ENCODE measurements at places on chromosomes 7 and 10.

DNA sequence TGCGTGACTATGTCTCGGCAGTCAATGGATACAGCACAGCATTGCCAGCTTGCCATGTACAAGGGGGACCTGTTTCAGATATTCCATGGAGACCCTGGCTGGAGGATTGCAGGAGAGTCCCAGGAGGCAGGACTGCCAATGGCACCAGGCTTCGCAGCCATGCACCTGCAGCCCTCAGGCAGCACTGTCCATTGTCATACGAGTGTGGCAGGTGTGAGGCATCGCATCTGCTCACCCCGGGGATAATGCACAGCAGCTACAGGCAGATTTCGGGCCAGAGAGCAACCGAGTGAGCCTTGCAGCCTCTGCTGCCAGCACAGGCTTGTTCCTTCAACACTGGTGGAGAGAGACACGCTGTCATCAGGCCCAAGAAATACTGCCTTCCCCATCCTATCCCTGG, 415.1 kb downstream of the PAXIP1 start:
- DNase-seq: no peak

DNA sequence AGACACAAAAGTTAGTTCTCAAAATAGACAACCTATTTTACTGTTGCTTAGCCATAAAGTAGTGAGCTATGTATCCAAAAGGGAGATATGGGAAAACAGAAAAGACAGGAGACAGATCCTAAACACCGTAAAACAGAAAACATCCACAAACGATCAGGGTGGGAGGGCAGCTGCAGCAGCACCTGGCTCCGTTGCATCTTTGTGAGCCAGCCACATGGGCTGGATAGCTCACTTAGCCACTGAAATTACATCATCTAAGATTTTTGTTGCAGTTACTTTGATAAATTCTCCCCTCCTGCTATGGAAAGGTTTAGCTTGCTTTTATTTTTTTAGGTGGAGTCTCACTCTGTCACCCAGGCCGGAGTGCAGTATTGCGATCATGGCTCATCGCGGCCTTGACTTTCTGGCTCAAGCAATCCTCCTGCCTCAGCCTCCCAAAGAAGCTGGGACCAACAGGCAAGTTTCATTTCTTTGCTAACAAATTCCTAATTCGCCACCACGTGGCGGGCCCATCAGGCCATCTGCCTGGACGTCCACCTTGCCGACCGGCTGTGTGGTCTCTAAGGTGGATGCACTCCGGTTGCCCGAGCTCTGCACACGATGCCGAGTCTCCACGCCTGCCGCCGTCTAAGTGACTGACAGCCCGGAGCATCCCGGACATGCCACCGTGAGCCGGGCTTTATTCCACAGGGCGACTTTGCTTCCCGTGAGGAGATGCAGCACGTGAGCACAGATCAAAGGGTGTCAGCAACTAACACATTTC, 159.8 kb downstream of the DIP2C start:
- no peak for DNase-seq

DNA sequence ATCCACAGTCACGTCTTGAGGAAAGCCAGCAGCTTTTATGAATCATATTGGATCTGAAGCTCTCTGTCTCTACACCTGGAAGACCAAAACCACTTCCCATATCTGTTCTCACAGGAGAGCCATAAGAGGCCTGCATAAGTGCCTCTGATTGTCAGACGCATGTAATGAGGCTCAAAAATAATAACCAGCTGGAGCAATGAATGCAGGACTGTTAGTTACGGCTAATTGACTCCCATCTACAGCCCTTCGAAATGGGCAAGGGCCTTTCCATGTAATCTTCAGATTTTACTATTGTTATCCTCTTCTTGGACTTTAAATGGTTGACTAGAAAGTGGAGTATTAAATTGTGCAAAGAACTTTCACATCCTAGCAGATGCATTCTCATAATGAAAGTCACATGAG, 4.4 kb upstream of the SEMA3C start:
- no peak for DNase-seq

- no peak for DNase-seq
Observed at GRCh38 chr7:75963381-75963995, 30.9 kb downstream of the TMEM120A start.

- DNase-seq: no peak
Observed at GRCh38 chr7:134892963-134893362, 93.3 kb upstream of the AGBL3 start.

GRCh38 chr7:70301673-70302185, 703.5 kb downstream of the AUTS2 start:
- DNase-seq: no peak

DNA sequence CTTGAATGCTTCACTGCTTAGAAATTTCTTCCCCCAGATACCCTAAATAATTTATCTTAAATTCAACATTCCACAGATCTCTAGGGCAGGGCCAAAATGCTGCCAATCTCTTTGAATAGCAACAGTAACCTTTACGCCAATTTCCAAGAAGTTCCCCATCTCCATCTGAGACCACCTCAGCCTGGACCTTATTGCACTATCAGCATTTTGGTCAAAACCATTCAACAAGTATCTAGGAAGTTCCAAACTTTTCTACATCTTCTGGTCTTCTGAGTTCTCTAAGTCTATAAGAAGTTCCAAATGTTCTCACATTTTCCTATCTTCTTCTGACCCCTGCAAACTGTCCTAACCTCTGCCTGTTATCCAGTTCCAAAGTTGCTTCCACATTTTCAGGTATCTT, 1306.9 kb upstream of the SORCS1 start:
- no peak for DNase-seq

DNA sequence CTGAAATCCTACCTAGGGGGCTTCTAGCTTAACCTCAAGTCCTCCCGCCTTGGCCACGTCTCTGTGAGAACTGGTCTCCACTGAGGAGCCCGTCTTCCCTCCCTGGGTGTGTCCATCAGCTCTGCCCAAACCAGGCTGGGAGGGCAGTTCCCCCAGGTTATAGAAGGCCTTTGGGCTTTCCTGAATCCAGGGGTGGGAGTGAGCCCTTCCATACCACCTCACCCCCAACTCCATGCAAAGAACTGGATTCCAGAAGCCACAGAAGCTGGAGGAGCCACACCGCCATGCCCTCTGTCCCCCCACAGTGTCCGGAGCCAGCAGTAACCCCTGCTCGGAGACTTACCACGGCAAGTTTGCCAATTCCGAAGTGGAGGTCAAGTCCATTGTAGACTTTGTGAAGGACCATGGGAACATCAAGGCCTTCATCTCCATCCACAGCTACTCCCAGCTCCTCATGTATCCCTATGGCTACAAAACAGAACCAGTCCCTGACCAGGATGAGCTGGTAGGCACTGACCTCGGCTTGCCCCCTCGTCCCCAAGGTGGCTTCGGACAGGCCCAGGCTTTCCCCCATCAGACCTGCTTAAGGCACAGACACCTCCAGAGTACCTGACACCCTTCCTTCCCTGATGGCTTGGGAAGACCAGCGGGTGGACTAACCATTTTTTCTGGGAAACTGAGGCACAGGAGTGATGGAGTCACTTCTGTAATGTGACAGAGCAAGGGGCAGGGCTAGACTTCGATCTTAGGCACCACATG, 4.7 kb downstream of the CPA1 start:
- DNase-seq: no peak

GRCh38 chr7:112233048-112233697, 26.7 kb downstream of the ZNF277 start:
- no peak for DNase-seq

GRCh38 chr10:63093227-63093626, 39.9 kb upstream of the NRBF2 start:
- no peak for DNase-seq

DNA sequence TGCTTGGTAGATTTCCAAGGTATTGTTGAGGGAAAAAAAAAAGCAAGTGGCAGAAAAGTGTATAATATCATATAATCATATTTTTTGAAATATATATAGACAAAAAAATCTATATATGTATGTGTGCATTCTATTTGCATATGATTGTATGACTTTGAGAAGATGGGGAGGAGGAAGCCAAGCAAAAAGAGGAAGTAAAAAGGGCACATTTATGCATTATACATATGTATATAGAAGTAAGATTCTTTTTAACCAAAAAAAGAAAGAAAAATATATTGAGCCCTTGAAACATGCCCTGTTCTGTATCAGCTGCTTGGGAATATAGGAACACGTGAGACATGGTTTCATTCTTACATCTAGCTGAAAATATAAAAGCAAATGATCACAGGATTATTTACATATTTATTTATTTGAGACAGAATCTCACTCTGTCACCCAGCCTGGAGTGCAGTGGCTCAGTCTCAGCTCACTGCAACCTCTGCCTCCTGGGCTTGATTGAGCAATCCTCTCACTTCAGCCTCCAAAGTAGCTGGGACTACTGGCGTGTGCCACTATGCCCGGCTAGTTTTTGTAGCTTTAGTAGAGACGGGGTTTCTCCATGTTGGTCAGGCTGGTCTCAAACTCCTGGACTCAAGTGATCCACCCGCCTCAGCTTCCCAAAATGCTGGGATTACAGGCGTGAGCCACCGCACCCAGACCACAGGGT, 18.0 kb upstream of the SLF2 start:
- DNase-seq: no peak

- DNase-seq: no peak
Observed at GRCh38 chr10:88440541-88440940, 142.6 kb downstream of the RNLS start.

GRCh38 chr7:48971173-48971572, 46.8 kb downstream of the CDC14C start:
- no peak for DNase-seq

GRCh38 chr7:116138202-116138801, 72.0 kb upstream of the TES start:
- DNase-seq: peak; percentile 74

GRCh38 chr7:24754906-24755506, 2.3 kb downstream of the GSDME start:
- DNase-seq: no peak

DNA sequence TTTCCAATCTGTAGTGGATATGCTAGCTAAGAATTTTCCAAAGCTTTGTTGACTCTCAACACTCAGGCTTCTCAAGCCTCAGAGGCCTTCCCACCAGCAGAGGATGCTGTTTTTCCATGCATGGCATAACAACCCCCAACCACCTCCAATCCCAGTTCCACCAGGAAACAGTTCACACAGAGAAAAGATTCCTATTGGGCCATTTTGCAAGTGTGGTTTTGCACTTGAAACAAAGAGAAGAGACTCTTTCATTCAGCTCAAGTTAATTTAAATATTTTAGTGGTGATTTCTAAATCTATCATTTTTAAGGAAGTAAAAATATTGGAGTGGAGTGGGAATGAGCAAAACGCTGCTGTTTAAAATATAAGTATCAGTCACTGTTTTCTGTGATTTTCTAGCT, 105.6 kb upstream of the COL1A2 start:
- DNase-seq: peak; percentile 76

- DNase-seq: no peak
Observed at GRCh38 chr10:101965075-101965765, 90.8 kb downstream of the ARMH3 start.

GRCh38 chr10:13168781-13169180, 7.4 kb downstream of the MCM10 start:
- no peak for DNase-seq

DNA sequence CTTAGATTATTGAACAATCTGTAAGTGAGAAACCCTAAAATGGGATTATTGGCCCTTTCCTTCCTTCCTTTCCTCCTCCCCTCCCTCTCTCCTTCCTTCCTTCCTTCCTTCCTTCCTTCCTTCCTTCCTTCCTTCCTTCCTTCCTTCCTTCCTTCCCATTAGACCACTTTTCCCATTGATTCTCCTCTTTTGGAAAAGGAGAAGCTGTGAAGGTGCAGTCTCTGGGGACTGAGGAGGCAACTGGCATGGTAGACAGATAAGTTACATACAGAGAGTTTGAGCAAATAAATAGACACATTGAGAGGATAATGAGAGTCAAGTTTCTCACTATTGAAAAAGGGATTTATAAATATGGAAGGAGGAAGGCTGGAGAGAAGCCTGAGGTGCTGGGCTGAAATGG, 45.0 kb upstream of the CCDC7 start:
- DNase-seq: no peak

- no peak for DNase-seq
Observed at GRCh38 chr7:38274486-38274885, 1.1 kb upstream of the TARP start.

GRCh38 chr7:5689716-5690115, 91.7 kb downstream of the RNF216 start:
- no peak for DNase-seq

- no peak for DNase-seq
Observed at GRCh38 chr7:33952824-33953223, 47.5 kb downstream of the BMPER start.

- peak; percentile 25 for DNase-seq
Observed at GRCh38 chr7:128831178-128831993, 1.2 kb downstream of the FLNC start.

DNA sequence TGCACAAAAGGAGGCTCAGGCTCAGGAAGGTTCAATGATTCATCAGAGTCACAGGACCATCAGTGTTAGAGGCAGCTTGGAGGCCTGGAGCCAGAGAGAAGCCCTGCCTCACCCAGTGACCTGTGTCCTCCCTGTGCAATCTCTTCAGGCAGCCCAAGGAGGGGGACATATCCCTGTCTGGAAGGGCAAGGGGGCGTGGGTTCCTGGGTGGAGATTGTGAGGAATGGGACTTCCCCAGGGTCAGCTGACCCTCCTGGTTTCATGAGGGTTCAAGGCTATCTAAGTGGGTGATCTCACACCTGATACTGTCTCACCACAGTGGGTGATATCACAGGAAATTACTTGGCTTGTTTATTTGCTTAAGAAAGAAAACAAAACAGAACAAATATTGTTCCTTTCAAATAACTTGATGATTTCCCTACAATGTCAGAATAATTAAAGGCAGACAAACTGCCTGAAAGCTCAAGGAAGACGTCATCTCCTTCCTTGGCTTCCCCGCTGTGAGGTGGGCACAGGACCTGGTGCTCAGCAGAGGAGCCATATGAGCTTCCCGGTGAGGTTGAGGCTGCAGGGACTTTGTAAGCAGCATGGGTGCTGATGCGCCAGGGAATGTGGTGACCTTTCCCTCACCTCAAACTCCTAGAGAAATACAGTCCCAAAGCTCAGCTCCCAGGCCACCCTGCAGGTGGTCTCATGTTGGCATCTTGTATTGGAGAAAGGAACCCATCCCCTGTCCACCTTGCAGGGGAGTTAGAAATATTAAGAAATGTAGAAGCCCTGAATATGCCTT, 763.2 kb downstream of the GRID1 start:
- no peak for DNase-seq

GRCh38 chr7:154686305-154686704, 316.6 kb downstream of the PAXIP1 start:
- DNase-seq: no peak
